ENCODE measurements at places on chromosomes 3 and 15.
A peak's percentile ranks its signal among the peaks of the same experiment; 100 is the strongest.

DNA sequence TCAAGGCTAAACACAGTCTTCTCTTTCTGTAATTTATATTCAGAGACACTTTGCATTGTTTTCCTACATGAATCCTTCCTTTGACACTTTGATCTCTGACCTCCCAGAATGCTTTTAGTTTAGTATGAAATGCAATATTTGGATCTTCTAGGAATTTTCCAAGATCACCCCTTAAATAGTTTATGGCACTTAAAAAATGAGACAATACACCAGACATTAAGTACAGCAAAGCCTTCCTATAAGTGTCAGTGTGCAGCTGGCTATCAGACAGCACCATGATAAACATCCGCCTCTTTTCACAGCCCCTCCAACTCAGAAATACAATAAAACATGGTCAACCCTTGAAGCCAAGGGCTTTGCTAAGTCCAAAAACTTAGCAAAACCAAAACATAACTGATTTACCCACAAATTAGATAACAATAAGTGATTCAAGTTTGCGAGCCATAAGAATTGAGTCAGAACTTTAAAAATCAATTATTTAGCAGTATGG lies 304.4 kb upstream of the LRRFIP2 start:
- DNase-seq = no peak

DNA sequence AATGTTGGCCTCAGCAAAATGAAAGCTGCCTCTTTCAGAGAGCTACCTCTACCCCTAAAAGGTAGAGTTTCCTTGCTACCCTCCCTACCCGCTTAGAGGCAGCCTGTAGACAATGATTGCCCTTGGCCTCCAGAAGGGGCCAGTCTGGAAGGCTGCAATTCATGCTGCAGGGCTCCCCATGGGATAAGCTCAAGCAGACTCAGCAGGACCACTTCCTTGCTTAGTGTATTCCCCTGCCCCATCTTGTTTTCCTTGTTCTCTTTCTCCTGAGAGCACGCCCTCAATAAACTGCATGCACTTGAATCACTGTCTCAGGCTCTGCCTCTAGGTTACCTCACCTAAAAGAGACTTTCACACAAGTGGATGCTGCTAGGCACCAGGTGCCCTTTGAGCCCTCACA lies 134.0 kb upstream of the CTNNB1 start:
- DNase-seq = no peak

DNA sequence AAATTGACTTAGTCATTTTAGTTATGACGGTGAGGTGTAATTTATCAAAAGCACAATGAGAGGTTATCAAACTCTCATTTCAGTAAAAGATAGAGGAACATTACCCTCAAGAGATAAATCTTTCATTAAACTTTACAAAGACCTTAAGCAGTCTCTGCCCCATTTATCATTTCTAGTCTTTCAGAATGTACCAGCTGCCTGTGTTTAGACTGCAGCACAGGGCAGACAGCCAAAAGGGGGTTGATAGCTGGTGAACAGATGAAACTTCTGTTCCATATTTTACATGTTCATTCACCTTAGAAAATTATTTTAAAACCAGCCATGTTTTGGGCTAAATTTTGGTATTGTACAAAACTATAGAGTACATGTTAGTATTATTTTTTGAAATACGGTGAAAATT lies 514.6 kb upstream of the CNTN3 start:
- DNase-seq = no peak

- no peak for DNase-seq
Observed at GRCh38 chr3:9955611-9956352, 3.6 kb upstream of the PRRT3 start.

DNA sequence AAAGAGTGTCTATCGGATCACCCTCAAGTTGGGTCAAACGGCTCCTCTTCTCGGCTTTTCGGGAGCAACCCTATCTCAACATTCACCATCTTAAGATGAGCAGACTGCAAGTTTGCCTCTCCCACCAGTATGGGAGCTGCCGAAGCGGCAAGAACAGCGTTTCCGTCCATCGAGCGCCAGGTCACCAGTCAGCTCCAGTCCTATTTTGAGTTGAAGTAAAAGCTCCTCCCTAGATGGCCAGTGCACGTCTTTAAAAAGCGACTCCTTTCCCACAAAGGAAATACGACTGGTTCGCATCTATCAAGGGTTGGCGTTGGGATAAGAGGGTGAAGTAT lies 369 bp upstream of the U2SURP start:
- DNase-seq = peak; percentile 48

GRCh38 chr3:128382221-128382807 lies 84.4 kb downstream of the DNAJB8 start:
- no peak for DNase-seq

DNA sequence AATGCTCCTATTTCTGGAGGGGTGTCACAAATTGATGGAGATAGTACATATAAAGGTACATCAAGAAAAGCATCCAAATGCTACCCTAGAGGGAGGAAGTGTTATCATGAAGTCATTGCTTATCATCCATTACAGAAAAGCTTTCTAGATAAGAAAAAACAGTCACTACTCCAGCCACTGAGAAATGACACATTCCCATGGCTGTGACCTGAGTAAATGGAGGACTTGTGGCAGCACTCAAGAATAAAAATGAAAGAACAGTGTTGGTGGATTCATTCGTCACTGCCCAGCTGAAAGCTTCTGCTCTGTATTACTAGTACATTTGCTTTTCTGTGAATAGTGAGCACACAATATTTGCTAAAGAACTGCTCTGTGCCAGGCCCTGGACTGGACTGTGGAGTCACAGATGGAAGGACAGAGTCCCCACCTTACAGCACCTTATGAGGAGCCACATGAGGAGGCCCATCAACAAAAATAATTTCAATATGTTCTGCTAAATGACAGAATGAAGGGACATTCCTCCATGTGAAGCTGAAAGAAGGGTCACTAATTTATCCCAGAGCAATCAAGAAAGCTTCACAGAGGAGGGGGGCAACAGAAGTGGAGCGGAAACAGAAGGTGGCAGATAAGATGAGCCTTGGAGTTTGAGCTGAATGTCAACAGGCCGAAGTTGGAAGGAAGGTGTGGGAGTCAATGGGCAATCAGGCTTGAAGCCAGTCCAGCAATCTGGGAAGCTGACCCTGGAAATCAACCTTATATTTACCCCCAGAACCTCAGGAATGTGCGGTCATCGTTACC lies 343.5 kb upstream of the TRIM42 start:
- DNase-seq = no peak

- DNase-seq = no peak
Observed at GRCh38 chr15:74763416-74763815, 14.8 kb downstream of the CYP1A2 start.

DNA sequence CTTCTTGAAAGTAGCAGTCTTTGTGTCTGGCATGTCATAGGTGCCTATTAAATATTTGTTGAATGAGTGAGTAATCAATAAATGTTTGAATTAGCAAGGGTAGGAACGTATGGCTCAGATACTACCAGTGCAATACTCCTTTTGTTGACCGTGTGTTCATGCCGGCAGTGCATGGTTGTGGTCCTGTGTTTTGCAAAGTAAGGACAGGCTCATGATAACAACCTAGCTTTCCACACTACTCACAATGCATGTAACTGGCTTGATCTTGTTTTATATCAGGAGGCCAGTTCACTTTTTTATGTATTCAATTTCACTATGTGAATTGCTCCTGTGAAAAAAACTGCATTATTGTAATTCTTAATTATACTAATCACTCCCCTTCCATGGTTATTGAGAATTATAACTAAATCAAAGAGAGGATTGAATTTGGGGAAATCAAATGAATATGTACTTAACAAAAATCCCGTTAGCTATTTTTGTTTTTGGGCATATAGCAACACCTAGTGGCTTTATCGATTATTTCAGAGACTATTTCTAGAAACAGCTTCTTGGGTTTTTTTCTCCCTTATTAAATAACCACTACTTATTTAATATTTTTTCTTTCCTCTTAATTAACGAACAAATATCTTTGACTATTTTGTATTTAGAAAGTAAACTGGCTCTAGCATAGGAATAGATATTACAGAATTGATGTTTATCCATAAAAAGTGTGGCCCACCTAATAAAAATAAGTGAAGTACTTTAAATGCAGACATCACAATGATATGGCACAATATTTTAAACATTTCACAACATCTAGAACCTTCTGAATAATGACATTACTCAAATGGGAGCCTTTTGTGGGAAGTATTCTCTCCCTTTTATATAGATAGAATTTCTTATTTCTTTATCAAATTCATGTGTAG lies 218.5 kb downstream of the BBX start:
- no peak for DNase-seq

DNA sequence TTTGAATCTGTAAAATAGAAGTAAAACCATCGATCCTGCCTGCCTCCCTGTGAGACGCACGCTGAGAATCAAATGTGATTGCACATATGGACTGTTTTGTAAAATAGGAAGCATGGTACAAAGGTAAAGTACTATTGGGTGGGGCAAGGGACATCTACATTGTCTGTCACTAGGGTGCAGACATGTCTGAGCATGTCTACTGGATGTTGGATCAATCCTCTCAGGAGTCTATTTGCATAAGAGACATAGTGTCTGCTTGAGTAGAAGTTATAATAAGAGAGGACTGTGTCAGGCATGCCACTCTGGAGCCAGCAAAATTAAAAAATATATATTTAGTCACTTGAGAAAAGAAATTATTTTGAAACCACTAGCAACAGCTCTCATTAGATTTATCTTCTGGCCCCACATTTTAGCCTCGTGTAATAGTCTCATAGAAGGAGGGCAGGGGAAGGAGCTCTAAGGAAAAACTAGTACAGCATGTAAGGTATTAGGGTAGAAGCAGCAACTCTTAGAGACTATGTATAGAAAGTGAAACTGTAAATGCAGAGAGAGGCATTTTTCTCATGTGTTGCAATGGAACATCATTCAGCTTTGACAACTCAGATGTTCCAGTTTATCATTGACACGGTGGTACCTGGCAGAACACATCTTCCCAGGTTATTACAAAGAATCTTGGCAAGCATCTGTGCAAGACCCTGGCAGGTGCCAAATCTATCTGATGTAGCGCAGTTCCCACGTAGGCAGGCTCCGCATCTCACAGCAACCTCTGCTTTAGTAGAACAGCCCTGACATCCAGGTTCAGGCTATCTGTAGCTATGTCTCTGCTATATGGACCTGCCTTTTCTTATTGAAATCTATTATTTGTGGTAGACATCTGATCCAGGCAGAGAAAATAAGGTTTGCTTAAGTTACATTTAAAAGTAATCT lies 85.2 kb upstream of the CHL1 start:
- no peak for DNase-seq

DNA sequence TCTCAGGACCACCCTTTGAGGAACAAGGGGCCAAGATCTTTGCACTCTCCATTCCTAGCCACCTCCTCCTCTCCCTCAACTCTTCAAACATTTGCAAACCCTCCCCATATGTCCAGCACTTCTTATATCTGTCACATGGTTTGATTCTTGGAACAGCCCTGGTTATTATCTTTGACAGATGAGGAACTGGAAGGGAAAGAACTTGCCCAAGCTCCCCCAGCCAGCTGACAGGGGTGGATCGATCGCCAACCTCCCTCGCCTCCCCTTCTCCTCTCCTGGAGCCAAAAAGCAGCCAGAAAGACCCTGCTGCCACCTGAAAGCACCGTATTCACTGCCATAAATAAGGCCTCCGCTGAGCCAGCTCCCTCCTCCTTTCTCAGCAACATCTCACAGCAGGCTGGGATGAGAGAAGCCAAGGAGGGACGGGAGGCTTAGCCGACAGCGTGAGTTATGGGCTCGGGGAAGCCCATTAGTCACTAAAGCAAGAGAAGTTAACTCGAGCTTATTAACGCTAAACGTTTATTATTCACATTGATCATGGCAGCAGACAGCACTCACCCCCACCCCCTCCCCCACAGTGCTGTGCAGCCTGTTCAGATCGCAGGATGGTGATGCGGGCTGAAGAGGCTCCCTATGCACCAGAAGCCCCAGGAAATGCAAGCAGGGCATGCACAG lies 22.2 kb upstream of the FGD5 start:
- no peak for DNase-seq

- DNase-seq = no peak
Observed at GRCh38 chr3:18111796-18112232, 313.3 kb downstream of the SATB1 start.

GRCh38 chr15:73156431-73157191 lies 104.3 kb downstream of the NEO1 start:
- no peak for DNase-seq

DNA sequence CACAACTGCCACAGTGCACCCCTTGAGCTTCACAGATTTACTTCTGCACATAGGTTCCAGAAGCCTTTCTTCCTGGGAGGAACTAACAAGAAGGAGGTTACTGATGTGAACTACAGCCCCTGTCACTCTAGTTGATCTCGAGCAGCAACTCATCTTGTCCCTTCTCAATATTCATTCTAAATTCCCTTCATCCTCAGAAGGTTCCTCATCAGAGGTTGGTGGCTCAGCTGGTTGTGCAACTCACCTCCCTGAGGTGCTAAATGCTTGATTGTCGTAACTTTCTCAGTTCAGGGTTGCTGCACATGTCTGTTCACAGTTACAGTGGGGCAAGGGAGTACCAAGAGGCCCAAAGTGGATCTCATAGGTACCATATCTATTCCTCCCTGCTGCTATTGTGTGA lies 5.7 kb upstream of the A4GNT start:
- no peak for DNase-seq

GRCh38 chr3:98402507-98402906 lies 12.0 kb downstream of the OR5K3 start:
- no peak for DNase-seq

DNA sequence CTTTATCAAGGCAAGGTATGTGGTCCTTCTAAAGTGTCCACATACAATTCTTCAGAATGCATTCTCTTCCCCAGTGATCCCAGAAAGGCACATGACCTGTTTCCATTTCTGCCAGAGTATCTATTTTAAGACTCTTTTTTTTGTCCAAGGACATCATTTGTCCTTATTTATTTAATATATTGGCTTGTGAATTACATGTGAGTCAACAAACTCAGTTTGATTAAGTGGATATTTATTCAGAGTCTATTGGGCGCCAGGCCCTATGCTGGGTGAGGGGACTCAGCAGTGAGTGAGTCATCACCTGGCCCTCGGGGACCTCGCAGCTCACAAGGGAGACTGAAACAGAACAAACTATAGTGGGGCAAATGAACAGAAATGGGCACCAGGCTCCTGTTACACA lies 136.8 kb downstream of the SNRK start:
- DNase-seq = no peak

DNA sequence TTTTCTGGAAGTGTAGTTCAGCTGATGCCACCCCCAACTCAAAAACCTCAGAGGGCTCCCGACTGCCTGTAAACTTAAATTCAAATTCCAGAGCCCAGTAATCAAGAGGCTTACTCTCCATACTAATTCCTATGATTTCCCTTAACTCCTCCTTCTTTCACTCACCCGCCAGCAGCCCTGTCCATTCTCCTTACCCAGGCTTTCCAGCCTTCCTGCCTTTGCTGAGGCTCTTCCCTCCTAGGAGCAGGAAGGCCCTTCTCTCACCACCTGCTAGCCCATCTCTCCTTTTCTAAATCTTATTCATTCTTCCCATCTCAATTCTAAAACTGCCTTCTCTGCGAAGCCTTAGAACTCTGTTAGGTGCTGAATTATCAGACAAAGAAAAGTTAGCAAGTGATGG lies 30.4 kb downstream of the RORA start:
- no peak for DNase-seq
